ENCODE measurements at places on chromosomes 1 and 21. TPM values are rescaled to one million over a fixed set of nuclear protein-coding genes. Genes with fewer than 3 reads are reported as not detected.
A peak's percentile ranks its signal among the peaks of the same experiment; 100 is the strongest.

DNA sequence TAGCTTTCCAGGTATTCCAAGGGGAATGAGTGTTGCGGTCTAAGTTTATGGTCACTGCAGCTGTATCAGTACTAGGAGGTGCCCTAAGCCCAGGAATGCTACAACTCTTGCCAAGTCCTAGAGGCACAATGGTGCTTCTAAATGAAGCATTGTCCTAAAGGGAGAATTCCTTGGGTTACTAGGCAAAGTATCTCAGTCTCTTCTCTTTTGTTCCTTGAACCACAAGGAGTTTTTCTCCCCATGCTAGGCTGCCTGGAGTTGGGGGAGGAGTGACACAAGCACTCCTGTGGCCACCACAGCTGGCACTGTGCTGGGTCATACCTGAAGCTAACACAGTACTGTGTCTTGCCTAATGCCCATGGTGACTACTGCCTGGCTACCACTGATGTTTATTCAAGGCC, 50.7 kb downstream of the KMO start:
- H3K4me1 ChIP-seq = no peaks in the 10 kb centered on the region
- no peaks in the 10 kb centered on the region for H3K27me3 ChIP-seq
- DNase-seq = no peak
- H3K4me3 ChIP-seq = no peak overlapping the region

DNA sequence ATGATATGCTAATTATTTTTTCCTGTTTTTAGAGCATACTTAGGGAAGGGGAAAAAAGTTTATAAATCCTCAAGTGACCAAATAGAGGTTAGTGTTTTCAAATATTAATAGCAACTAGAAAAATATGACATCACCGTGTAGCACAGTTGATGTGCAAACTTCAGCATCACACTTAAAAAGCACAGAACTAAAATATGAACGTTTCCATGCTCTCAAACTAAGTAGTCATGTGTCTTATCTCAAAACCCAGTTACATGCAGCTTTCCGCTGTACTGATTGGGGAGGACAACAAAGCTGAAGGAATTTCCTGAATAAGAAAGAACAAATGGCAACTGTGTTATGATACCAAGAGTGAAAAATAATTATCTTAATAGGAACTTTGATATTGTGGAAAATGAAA, 903.7 kb downstream of the ADGRL2 start:
- H3K27me3 ChIP-seq = no peaks in the 10 kb centered on the region
- H3K4me3 ChIP-seq = no peak overlapping the region
- H3K27ac ChIP-seq = peak overlapping the region; percentile 27
- H3K4me1 ChIP-seq = peaks cover 6% of the 10 kb centered on the region

DNA sequence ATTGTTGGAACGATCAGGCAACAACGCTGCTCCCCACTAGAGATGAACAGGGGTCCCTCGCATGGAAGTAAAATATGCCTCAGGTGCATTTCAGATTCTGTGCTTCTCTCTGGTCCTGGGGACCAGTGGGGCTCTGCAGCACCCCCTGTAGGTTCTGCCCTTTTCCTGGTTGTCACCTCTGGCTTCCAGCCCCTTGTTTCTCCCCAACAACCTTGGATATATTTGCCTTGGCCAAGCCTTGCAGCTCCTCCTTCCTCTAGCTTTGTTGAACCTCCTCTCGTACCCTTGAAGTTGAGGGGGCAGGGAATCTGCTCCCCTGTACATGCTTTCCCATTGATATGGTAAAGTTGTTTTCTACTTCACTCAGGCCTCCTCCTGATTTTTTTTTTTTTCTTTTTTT, 5.4 kb upstream of the RGSL1 start:
- no peaks in the 10 kb centered on the region for H3K36me3 ChIP-seq
- H3K27me3 ChIP-seq = no peaks in the 10 kb centered on the region
- no peak overlapping the region for H3K4me3 ChIP-seq
- no peak overlapping the region for H3K27ac ChIP-seq

The PKP1 gene
- 0.69 TPM for total RNA-seq

DNA sequence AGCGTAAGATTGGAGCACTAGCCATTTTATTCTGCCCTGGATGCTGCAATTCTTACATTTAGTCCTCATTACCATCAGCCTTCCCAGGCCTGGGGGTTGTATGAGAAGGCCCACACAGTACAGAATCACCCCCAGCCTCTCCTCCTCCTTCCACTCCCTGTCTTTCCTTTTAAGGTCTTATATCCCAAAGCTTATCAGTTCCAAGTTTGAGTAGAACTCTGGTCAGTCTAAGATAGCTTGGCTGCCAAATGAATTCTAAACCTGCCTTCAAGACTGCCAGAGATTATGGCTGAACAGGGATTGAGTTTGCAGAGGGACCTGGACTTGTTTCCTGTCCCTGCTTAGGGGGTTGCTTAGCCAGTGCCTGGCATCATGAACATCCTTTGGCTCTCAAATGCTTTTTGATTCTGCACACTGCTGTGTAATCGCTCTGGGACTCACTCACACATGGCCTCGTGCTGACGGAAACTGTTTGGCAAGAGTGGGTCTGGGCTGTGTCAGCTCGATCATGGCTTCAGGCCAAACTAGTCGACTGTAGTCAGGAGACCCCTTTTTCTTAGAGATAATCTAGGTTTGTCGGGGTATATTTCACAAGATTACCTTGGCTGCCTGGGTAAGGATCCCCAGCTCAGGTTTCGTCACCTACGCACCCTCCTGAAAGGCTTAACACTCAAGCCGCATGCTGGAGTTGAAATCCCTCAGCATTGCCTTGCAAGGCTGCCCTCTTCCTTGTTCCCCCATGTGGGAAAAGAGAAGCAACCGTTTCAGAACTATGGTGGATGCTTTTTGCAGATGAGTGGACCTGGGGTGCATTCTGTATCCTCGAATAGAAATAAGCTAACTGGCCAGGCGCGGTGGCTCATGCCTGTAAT, 252.6 kb downstream of the NFIA start:
- H3K4me1 ChIP-seq = peaks cover 15% of the 10 kb centered on the region
- no peaks in the 10 kb centered on the region for H3K36me3 ChIP-seq
- no peak overlapping the region for H3K4me3 ChIP-seq
- H3K27me3 ChIP-seq = no peaks in the 10 kb centered on the region

DNA sequence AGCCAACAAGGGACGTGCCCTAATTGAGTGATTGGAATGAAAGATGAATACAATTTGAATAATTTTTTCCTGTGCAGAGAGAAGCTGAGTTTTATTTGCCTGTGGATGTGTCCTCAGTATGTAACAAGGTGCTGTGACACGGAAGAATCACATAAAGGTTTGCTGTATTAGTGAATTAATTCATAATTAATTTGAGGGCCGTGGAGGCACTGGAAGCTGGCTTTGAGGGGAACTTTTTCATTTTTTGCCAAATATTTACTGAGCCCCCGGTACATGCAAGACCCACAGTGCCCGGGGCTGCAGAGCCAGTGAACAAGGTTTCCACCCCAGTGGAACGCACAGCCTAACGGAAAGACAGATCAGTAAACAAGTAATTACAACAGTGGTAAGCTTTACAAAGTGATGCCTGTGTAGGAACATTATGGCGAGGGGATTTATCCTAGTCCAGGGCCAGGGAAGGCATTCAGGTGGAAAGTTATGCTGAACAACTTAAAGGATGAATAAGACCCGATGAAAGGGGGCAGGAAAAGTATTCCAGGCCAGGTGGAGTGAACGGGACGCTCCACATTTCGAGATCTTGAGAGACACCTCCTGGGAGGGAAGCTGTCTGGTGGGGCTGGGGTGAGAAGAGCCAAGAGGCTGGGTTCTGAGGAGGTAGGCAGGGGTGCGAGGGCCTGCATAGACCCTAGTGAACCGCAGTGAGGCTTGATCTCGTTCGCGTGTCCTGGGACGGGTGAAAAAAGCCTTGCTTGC, 773 bp upstream of the RCC2 start:
- no peak for DNase-seq
- no peaks in the 10 kb centered on the region for H3K36me3 ChIP-seq
- no peaks in the 10 kb centered on the region for H3K27me3 ChIP-seq
- H3K27ac ChIP-seq = peak overlapping the region; percentile 78

The PEAR1 gene
- 17.9 TPM for total RNA-seq

DNA sequence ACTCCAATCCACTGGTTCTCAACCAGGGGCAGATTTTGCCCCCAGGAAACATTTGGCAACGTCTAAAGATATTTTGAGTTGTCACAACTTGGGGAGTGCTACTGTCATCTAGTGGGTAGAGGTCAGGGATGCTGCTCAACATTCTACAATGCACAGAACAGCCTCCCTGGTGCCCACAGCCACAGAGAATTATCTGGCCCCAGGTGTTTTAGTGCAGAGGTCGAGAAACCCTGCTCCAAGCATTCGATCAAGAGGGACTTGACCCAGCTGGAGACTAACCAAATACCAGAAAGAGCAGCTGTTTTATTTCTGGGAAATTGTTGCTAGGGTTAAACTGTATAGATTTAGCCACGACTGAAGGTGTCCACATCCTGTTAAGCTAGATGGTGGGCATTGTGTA, 19.2 kb downstream of the CD247 start:
- H3K27me3 ChIP-seq = no peaks in the 10 kb centered on the region
- H3K27ac ChIP-seq = no peak overlapping the region
- no peaks in the 10 kb centered on the region for H3K4me1 ChIP-seq
- no peak for DNase-seq

The UBQLN4 gene
- 37.0 TPM for total RNA-seq

DNA sequence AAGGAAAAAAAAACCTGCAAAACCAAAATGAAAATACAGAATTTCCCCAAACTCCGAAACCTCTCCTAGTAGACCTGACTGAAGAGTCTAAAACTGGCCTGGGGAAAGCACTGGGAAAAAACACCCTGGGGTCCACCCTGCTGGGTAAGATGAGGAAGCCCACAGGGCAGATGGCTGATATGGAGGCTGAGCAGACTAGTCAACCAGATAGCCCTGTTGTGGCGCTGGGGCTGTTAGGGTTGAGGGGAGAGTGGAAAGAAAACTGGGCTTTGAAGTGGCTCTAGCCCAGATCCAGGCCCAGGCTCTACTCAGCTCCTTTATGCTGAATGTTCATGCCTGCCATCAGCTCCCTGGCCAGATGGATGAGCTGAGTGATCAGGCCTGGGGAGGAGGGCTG, 6.8 kb upstream of the SLAMF1 start:
- H3K27me3 ChIP-seq = no peaks in the 10 kb centered on the region
- H3K4me3 ChIP-seq = no peak overlapping the region
- no peaks in the 10 kb centered on the region for H3K36me3 ChIP-seq
- peaks cover 5% of the 10 kb centered on the region for H3K4me1 ChIP-seq
- no peak for DNase-seq

DNA sequence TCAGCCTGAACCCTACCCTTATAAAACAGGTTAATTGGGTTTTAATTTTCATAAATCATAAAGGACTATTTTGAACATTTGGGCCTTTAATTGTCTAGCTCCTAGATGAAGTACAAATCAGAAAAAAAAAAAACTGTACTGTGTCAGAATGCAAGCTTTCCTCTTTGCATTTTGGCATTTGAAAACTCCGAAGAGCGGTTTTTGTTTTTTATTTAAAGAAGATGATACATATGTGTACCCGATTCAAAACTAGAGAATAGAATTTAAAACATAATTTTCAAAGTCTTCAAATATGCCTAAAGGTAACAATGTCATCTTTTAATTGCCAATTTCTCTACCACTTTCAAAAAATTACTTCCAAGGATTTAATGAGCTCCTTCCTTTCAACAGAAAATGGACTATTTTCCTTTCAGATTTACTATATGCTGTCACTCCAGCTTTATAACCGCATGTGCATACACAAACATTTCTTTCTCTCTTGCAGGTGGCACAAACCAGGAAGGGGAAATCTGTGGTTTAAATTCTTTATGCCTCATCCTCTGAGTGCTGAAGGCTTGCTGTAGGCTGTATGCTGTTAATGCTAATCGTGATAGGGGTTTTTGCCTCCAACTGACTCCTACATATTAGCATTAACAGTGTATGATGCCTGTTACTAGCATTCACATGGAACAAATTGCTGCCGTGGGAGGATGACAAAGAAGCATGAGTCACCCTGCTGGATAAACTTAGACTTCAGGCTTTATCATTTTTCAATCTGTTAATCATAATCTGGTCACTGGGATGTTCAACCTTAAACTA, 33.7 kb downstream of the MRPL39 start:
- H3K27ac ChIP-seq = no peak overlapping the region
- H3K4me1 ChIP-seq = peaks cover 5% of the 10 kb centered on the region
- H3K4me3 ChIP-seq = no peak overlapping the region
- no peaks in the 10 kb centered on the region for H3K36me3 ChIP-seq

The CYP2J2 gene
- 1.4 TPM for total RNA-seq

The HSD3B1 gene
- not detected for total RNA-seq

The NDUFS2 gene
- 66.9 TPM for total RNA-seq

- no peak for DNase-seq
- no peak overlapping the region for H3K4me3 ChIP-seq
- no peaks in the 10 kb centered on the region for H3K4me1 ChIP-seq
These were observed 87.1 kb downstream of the ENAH start for GRCh38 chr1:225565847-225566246.

DNA sequence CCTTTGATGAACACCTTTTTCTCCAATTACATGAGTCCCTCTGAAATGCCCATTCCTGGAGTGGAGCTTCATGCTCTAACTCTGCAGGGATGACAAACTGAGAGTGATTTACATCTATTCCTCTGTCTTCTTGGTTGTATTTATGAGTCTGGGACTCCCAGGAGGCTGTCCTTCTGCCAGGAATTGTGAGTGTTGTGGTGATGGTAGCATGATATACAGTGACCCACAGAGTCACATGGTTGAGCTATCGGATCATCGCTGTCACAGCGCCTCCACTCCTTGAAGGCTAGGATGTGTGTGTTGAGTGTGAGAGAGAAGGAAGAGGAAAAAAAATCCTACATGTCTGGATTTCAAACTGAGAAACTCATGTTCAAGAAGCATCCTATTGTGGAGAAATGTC, 163.4 kb upstream of the CACNA1E start:
- H3K4me1 ChIP-seq = no peaks in the 10 kb centered on the region
- no peak overlapping the region for H3K4me3 ChIP-seq
- H3K27me3 ChIP-seq = peaks cover 52% of the 10 kb centered on the region
- no peak overlapping the region for H3K27ac ChIP-seq

DNA sequence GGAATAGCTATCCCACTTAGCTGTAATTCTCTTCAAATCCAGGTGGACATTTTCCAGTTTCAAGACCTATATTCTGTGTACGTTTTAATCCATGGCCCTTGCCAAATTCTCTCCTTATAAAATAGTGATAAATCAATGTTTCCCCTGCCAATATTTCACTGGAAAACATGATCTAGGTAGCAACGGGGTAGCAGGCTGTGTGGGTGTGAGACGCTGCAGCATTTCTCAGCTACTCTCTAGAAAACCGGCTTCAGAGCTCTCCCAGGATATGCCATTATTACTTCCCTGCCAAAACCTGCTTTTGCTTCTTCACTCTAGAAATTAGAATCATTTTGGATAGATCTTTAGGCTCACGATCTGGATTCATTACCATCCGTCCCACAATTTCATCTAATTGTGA, 82.1 kb upstream of the SIPA1L2 start:
- no peak for DNase-seq
- no peaks in the 10 kb centered on the region for H3K27me3 ChIP-seq
- no peak overlapping the region for H3K27ac ChIP-seq
